ENCODE measurements at places on chromosomes 1 and 21.

GRCh38 chr1:61124078-61124477 is 41.7 kb downstream of the NFIA start:
- no peak for DNase-seq

DNA sequence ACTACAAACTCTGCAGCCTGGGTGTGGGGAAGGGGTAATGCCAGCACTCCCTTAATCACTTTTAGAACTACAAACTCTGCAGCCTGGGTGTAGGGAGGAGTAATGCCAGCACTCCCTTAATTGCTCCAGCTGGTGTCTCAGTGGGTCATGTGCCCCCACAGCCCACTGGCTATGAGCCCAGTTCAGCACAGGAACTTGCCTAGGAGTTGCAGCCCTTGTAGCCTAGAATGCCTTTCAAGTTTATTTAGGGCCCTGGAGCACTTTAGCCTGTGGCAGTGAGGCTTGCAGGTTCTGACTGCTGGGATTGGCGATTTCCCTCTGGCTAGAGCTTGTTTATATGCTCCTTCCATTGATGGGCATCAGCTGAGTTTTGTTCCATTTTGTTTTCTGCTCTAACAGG is 17.1 kb downstream of the VN1R5 start:
- no peak for DNase-seq

- no peak for DNase-seq
Observed at GRCh38 chr1:41044187-41044586, 22.7 kb upstream of the SLFNL1 start.

- no peak for DNase-seq
Observed at GRCh38 chr1:231606712-231607111, 19.9 kb upstream of the DISC1 start.

- DNase-seq: no peak
Observed at GRCh38 chr1:35500439-35500838, 56.8 kb downstream of the KIAA0319L start.

DNA sequence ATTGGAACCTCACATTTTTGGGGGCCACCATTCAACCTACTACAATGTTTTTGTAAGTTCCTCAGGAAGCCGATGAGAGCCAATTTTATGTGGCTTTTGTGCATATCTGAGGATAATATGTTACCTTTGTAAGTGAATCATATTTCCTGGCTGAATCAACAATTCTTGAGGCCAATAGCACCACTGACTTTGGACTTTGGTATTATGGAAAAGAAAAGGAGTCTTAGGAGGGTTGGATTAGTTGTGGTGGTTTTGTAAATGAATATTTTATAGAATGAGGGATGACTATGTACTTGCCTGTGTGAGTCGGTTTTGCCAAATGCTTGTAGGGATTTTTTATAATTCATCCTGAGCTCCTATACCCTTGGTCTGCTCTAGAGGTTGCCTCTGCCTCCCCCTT is 181.5 kb upstream of the HMGB4 start:
- DNase-seq: no peak

- no peak for DNase-seq
Observed at GRCh38 chr1:12436817-12437599, 181.0 kb downstream of the DHRS3 start.

DNA sequence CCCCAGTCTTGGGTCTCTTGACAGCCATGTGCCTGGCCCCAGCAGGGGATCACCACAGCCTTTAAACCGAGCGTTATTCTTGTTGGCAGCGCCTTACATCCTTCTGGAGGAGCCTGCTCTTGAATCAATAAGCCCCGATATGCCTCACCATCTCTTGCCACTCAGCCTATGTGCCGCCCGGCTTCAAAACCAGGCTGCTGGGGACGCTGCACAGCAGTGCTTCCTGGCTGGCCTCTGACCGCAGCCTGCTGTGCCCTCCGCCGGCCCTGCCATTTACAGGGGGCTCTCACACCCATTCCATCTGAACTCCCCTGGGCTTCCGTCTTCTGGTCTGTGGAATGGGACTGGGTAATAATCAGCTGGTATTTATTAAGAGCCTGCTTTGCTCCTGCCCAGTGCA is 3.0 kb upstream of the PEX10 start:
- no peak for DNase-seq

GRCh38 chr1:117363571-117364048 is 3.6 kb upstream of the MAN1A2 start:
- DNase-seq: no peak

DNA sequence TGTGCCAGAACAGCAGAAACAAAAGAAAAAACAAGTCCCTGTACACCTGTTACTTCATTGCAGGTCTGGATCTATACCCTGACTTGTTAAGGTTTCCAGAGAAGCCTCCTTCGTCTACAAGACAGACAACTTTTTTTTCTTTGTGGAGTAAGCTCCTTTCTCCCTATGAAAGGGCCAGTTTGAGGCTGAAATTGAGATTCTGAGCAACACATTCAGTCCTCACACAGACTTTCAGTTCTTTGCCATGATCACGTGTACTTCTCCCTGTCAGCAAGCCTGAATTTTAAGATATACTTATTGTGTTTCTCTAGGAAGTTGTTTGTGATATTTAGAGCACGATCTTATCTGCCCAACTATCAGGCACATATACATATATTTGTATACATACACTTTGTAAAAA is 374.0 kb downstream of the NTNG1 start:
- DNase-seq: no peak

DNA sequence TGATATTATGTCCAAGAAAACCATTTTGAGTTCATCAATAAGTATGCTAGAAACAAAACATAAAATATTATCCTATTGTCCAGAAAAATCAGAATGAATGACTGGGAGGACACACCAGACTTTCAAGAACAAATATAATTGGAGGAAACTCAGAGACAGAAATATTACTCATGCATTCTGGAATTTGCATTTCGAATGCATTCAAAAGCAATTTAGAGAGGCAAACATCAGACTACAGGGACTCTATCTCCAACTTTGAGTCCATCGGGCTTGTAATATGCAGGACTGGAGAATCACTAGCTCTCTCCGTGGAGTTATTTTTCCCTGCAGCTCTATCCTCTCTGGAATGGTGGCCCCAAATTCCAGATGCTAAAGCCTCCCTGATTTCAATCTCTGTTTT is 161.8 kb downstream of the CDC42BPA start:
- no peak for DNase-seq

- DNase-seq: no peak
Observed at GRCh38 chr1:242784807-242785206, 260.3 kb upstream of the PLD5 start.

GRCh38 chr1:151472856-151473731 is 13.8 kb upstream of the POGZ start:
- DNase-seq: peak; percentile 18

- no peak for DNase-seq
Observed at GRCh38 chr1:21522525-21523038, 13.4 kb downstream of the ALPL start.

GRCh38 chr1:71228742-71229365 is 148.0 kb upstream of the ZRANB2 start:
- DNase-seq: no peak

- no peak for DNase-seq
Observed at GRCh38 chr1:216937491-216937890, 214.3 kb upstream of the ESRRG start.

GRCh38 chr1:219227360-219228057 is 53.8 kb downstream of the LYPLAL1 start:
- no peak for DNase-seq

DNA sequence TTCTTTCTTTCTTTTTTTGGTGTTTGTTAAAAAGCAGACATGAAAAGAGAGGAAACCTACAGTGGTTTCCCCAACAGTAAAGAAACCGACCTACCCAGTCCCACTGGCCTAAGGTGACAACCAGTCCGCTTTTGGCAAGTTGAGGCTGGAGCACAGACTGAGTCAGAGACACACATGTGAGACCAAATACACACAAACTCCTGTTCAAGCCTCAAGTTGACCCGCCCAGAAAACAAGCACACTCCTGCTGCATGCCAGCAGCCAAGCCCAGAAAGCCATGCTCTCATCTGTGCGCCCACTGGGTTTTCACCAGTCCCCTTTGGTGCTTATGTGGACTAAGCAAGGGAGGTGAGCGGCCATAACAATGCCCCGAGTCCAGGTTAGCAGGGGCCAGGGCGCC is 64.6 kb upstream of the GPR153 start:
- no peak for DNase-seq

GRCh38 chr1:172906778-172907592 is 143.8 kb downstream of the TNFSF18 start:
- DNase-seq: no peak

DNA sequence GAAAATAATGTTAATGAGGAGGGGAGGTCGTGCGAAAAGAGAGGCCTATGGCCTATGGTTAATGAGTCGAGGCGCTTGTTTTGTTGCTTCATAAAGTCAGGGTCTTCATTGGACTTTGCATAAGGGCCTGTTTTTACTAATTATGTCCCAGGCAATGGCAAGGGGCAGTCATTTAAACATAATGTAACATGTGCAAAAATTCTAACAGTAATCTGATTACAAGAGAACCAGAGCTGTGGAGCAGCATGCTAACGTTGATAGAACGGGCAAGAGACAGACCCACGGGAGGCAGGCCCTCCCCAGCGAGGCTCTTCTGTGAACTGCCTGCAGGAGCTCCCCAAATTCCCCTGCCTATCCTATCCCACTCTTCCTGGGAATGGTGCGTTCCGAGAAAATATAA is 22.6 kb upstream of the CAMK1G start:
- DNase-seq: no peak

- no peak for DNase-seq
Observed at GRCh38 chr1:155079210-155079486, 511 bp downstream of the EFNA3 start.

GRCh38 chr1:151720554-151720953 is 768 bp upstream of the RIIAD1 start:
- DNase-seq: no peak

GRCh38 chr1:55304229-55304740 is 89.1 kb upstream of the USP24 start:
- DNase-seq: no peak

DNA sequence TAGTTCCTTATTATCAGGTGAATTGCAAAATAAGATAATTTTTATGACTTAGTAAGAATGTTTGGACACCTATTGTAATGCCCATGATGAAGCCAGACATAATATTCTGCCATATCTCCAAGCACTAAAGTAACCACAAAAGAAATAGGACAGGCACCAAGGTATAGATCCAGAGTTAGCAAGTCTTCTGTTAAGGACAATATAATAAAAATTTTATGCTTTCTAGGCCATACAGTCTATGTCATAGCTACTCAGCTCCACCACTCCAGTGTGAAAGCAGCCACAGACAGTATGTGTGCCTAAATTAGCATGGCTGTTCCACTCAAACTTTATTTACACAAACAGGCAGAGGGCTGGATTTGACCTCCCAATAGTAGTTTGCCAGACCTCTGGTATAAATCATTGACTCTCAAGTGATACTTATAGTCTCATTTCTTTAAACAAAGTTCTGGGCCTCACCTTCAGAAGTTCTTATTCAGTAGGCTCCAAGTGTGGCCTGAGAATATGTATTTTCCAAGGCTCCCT is 88.3 kb downstream of the SCMH1 start:
- no peak for DNase-seq

DNA sequence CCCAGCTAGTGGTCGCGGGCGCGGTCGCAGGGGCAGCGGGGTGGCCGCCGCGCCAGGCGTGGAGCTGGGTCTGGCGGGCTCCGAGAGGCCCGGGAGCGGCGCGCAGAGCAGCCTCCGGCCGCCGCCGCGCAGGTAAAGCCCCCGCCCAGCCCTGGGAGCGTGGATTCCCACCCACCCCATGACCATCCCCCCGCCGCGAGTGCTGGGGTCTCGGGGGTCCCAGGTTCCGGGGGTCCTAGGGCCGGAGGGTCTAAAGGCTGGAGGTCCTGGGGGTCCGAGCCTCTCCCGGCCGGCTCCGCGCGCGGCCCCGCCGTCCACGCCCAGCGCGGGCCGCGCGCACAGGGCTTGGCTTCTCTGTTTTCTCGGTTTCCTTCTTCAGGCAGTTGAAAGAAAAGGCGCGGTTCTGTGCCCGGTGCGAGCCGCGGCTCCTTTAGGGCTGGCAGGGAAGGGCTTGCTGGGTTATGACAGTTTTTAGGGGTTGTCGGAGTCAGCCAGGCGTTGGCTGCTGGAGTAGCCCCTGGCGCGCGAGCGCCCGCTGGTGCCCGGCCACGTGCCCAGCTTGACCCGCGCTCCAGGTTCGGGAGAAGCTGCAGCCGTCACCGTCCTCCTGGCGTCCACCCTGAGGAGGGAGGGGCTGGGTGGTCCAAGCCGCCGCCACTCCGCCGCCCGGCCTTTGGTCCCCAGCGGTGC is 359 bp downstream of the LRRC3 start:
- no peak for DNase-seq
